ENCODE measurements at places on chromosomes 3 and 15. TPM values are rescaled to one million over a fixed set of nuclear protein-coding genes. Genes with fewer than 3 reads are reported as not detected.

- no peak for DNase-seq
Observed at GRCh38 chr3:119091936-119092677, 53.9 kb upstream of the TEX55 start.

- DNase-seq, result no peak
Observed at GRCh38 chr3:18149386-18149785, 275.8 kb downstream of the SATB1 start.

- DNase-seq, result no peak
Observed at GRCh38 chr3:30311781-30312180, 294.6 kb upstream of the TGFBR2 start.

CNTN4 gene
- total RNA-seq, result not detected

DNA sequence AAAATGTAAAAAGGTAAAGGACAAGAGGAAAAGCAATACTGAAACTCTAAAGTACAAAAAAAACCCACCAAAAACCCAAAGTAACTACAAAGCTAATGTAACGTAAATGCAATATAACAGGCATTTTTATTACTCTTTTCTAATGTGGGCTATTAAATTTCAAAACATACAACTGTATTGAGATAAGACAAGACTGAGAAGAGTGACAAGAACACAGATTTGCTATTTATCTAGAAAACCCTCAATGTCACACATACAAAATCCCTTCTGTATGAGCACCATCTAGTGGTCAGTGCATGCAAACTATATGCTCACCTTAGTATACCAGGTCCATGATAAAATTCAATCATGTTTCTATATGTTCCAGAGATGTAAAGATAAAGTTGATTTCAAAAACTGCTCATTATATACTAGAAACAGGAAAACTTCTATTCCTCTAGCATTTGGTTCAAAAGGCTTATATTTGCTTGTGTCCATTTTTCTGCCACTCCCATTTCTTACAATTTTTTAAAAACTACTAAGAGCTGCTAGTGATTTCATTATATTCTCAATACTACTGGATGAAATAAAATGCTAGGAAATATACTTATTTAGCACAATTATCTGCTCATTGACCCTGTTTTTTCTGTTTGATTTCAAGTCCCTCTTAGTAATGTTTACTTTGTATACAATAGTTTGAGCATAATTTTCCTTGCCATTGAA, 111.4 kb downstream of the DLG1 start:
- no peak for DNase-seq

GRCh38 chr3:24765399-24765798, 270.7 kb upstream of the THRB start:
- no peak for DNase-seq

- DNase-seq, result no peak
Observed at GRCh38 chr3:175200391-175201095, 341.4 kb downstream of the NAALADL2 start.

DNA sequence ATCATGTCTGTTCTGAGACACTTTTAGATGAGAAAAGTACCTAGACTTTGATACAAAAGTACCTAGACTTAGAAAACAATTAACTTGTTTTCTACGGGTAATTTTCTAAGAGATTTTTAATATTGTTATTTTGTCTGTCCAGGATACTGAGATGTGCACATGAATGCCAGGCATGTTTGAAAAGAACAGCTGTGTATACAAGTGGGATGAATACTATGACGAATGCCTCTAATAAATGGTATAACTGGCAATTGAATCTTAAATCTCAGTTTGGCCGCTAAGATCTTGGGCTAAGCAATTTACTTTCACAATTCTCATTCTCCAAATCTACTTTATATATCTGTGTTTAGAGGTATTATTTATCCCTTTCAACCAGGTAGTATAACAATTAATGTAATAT, 207.4 kb downstream of the CBLB start:
- DNase-seq, result no peak

DNA sequence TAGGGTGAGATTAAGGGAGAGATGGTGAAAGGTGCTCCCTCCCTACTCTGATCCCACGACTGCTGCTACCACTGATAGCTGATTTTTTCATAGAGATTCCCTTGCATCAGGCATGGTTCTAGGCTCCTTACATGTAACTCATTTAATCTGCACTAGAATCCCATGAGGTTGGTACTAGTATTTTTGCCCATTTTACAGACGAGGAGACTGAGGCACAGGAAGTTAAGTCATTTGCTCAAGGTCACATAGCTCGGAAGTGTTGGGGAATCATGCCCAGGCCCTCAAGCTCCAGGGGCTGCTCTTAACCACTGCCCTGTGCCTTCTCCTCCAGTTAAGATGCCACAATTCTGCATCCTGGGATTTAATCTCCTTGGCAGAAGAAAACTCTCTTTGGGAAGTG, 11.2 kb downstream of the ATP2B2 start:
- DNase-seq, result no peak

ZNF502 gene
- total RNA-seq, result 2.4 TPM

- DNase-seq, result no peak
Observed at GRCh38 chr15:48761393-48762158, 49.3 kb downstream of the CEP152 start.

DNA sequence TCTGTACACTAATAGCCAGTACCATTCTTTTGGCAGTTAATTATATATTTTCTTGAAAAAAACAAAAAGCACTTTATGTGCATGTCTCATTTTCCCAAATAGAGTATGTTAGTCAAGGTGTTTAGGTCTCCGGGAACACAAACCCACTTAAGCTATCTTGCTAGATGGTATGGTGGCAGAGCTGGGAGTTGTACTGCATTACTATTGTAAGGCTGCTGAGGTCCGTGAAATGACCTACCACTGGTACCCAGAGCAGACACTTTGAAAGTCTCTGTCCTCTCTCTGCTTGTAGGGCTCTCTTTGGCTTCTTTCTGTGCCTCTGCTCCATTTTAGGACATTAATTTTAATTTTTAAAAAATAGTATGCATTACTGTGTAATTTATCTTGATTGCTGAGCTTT, 8.8 kb downstream of the TMOD3 start:
- DNase-seq, result no peak

DNA sequence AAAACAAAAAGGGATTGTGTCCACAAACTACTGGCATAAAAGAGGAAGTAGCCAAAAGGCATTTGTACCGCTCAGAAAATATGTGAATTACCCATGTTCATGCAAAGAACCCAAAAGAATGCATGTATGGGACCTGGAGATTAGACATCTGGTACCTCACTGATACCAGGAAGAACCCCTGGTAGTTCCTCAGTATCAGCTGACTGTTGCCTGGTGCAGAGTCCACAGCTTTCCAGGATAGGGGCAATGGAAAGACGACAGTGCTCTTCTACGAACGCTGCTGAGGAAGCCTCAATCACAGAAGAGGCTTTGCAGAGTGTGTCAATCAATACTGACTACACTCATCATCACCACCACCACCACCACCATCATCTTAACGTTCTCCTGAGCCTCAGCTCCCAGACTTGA, 63.3 kb downstream of the ATP8B4 start:
- DNase-seq, result no peak

- no peak for DNase-seq
Observed at GRCh38 chr15:80380154-80380553, 24.0 kb upstream of the ARNT2 start.

FBLN2 gene
- 3.1 TPM for total RNA-seq

GRCh38 chr15:89783111-89783860, 7.2 kb downstream of the MESP2 start:
- DNase-seq, result no peak

GRCh38 chr3:183279371-183279770, 26.3 kb downstream of the B3GNT5 start:
- DNase-seq, result no peak

DNA sequence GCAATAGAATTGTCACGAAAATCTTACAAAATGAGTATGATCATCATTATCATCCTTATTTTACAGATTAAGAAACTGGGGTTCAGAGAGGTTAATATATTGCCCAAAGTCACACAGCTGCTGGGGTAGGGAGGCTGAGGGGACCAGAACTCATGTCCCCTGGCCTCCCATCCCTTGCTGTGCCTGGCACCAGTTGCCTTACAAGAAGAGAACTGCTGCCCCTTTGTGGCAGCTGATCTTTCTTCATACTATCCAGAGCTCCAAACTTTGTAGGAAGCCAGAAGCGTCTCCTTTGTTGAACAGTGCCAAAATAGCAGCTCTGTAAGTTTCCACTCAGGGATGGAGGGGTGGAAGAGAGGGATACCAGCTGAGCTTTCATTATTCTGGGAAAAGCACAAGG, 236.8 kb upstream of the TBC1D5 start:
- no peak for DNase-seq

CPNE9 gene
- total RNA-seq, result not detected

- no peak for DNase-seq
Observed at GRCh38 chr3:32399030-32399620, 7.5 kb downstream of the CMTM7 start.

LINGO1 gene
- total RNA-seq, result not detected

HRG gene
- total RNA-seq, result not detected

PLA2G4E gene
- not detected for total RNA-seq

- no peak for DNase-seq
Observed at GRCh38 chr15:70906842-70907241, 14.2 kb downstream of the LRRC49 start.

DNA sequence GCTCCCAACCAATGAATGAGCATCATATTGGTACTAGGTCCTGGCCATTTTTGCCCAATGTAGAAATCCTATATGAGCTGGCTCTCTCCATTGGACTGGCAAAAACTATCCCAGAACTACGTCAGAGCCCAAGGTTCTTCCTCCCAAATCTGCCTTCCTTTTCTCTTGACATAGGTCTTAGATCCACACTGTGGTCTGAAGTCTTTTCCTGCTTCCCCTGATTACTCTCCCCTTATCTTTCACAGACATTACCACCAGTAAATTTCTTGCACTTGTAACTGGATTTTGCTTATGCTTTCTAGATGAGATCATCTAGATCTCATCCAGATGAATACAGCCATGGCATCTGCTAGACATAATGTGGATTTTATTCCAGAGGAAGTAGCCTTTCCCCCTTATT, 141.2 kb upstream of the GADL1 start:
- DNase-seq, result no peak

GRCh38 chr15:92666780-92667179, 11.2 kb upstream of the FAM174B start:
- no peak for DNase-seq

CYP8B1 gene
- total RNA-seq, result not detected

DNA sequence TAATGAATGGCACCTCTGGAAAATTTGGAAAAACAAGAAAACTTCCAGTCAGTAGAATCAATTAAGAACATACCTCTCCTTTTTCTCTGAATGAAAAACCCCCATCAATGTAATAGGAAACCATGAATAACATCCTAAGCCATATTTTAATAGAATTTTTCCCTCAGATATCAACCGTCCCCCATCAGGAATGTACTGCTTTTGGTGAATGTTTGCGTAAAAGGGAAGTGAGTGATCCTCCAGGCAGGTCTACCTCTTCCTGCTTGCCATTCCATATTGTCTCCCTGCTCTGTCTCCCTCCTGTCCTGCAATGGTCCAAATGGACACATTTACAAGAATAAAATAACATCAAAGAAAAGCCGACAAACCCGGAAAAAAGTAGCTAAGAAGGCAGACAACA, 30.8 kb downstream of the LAMP3 start:
- DNase-seq, result no peak

GRCh38 chr15:47961401-47962090, 159.2 kb upstream of the SLC24A5 start:
- peak; percentile 2 for DNase-seq

LYZL4 gene
- not detected for total RNA-seq

GRCh38 chr3:12367346-12367745, 78.5 kb downstream of the PPARG start:
- DNase-seq, result no peak

LTF gene
- total RNA-seq, result not detected
